Esophagus squamous epithelium (tissue), 5 donors: ENCODE measurements at places on chromosomes 2 and 18. TPM values are rescaled to one million over a fixed set of nuclear protein-coding genes. Genes with fewer than 3 reads are reported as not detected.

- H3K27me3 ChIP-seq = no peaks in the 10 kb centered on the region
- H3K27ac ChIP-seq = peak overlapping the region; percentile 66
- no peak for DNase-seq
- no peak overlapping the region for H3K4me3 ChIP-seq
- peaks cover 13% of the 10 kb centered on the region for H3K36me3 ChIP-seq
Measured at GRCh38 chr2:241629762-241630435, 7.1 kb downstream of the THAP4 start.

Gene CHAC2
- total RNA-seq = 10.9 TPM

- no peaks in the 10 kb centered on the region for H3K36me3 ChIP-seq
- H3K4me3 ChIP-seq = no peak overlapping the region
- no peak overlapping the region for H3K27ac ChIP-seq
- no peak for DNase-seq
- H3K4me1 ChIP-seq = no peaks in the 10 kb centered on the region
Measured at GRCh38 chr2:113739849-113740248, 16.6 kb downstream of the SLC35F5 start.

GRCh38 chr2:240430595-240430994 is 4.9 kb upstream of the GPC1 start:
- no peaks in the 10 kb centered on the region for H3K36me3 ChIP-seq
- H3K4me1 ChIP-seq = peaks cover 17% of the 10 kb centered on the region
- DNase-seq = no peak
- H3K4me3 ChIP-seq = no peak overlapping the region
- no peak overlapping the region for H3K27ac ChIP-seq

GRCh38 chr2:146135245-146135644 is 1615.3 kb upstream of the ZEB2 start:
- H3K4me3 ChIP-seq = no peak overlapping the region

DNA sequence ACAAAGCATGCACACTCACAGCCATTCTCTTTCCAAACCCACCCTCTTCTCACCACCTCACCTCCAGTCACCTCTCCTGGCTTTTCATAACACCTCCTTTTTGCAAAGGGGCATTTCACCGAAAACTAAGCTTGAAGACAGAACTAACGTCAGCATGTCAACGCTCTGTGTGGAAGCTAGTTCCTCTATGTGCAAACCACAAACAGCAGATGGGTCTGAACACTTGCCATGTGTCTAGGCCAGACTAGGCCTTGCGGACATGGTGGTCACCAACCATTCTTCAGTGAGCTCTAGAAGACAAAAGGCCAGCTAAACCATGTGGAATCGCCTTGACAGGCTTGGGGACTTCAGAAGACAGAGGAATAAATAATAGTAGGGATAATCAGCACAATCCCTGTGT is 148.5 kb downstream of the TXNL1 start:
- no peak for DNase-seq
- H3K4me1 ChIP-seq = no peaks in the 10 kb centered on the region
- no peaks in the 10 kb centered on the region for H3K36me3 ChIP-seq
- H3K27me3 ChIP-seq = no peaks in the 10 kb centered on the region
- no peak overlapping the region for H3K27ac ChIP-seq
- no peak overlapping the region for H3K4me3 ChIP-seq

DNA sequence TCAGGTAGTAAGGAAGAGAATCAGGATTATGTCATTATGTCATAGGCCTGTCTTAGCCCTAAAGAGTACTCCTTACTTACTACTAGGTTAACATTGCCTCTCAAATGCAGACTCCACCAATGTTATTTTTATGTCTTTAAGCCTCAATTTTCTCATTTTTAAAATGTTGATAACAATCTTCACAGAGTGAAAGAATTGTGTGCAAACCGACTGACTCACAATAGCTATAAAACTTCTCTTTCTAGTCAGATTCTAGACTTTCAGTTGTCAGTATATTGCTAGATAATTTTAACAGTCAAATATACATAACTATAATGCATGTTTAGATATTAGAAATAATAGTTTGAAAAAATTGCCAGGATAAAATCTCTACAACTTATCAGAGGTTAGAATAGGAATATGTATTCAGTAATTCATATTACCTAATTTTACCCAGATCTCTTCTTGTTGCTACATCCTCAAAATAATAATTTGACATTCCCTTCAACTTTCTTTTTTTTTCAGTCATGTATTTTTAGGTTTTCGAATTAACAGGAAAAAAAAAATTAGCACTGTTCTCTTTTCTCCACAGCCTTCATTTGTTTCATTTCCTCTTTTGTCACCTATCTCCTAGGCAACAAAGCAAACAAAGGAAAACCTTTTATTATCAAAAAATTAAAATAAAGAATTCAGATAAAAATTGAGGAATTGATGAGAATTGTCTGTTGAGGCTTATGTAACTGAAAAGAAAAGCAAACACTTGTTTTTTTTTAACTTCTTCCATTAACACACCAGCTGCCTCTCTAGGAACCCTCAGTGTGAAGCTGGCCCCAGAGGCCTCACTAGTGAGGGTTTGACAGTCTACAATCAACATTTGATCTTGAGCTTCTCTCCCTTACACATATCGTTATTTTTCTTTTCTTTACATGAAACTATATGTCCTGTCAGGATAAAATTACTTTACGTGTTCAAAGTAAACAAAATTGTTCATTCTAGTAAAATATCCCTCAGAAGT is 279.0 kb downstream of the CALCRL start:
- no peaks in the 10 kb centered on the region for H3K4me1 ChIP-seq
- no peaks in the 10 kb centered on the region for H3K36me3 ChIP-seq
- no peak overlapping the region for H3K27ac ChIP-seq
- no peak overlapping the region for H3K4me3 ChIP-seq
- no peak for DNase-seq
- H3K27me3 ChIP-seq = no peaks in the 10 kb centered on the region

DNA sequence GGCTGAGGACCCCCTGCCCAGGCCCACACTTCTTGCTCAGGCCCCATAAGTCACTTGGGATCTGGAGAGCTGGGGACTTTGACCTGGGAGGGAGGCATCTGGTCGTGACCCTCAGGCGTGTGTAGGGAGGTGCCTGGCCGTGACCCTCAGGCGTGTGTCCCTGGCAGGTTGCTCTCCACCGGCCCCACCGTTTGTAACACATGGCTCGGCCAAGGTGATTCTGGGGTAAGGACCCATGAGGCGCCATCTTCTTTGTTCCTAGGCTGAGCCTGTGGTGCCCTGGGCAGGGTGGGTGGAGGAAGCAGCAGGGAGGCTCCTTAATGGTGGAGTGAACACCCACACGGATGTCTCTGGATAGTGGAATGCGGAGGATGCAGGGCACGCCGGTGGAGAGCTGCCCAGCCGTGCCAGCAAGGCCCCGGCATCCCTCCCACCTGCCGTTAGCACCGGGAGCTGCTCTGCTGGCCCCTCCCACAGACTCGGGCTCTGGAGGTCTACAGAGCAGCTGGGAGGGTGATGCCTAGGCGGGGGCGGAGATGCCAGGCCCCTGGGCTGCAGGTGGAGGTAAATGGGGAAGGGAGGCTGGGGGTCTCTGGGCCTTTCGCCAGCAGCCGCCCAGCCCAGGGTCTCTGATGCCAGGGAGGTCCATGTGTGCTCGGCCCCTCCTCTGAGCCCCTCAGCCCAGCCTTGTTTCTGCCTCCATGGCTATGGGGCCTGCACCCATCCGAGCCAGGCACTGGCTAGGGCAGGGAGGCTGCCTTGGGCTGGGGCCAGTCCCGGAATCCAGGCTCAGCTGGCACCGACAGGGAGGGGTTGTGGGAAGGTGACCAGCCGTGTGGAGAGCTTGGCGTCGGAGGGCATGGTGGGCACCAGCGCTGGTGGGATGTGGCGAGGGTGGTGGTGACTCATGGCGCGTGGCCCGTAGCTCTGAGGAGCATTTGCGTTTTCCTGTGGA is 1.1 kb upstream of the GAL3ST2 start:
- peaks cover 36% of the 10 kb centered on the region for H3K4me1 ChIP-seq
- no peak overlapping the region for H3K27ac ChIP-seq
- no peak overlapping the region for H3K4me3 ChIP-seq
- peaks cover 64% of the 10 kb centered on the region for H3K27me3 ChIP-seq
- no peaks in the 10 kb centered on the region for H3K36me3 ChIP-seq
- DNase-seq = no peak

DNA sequence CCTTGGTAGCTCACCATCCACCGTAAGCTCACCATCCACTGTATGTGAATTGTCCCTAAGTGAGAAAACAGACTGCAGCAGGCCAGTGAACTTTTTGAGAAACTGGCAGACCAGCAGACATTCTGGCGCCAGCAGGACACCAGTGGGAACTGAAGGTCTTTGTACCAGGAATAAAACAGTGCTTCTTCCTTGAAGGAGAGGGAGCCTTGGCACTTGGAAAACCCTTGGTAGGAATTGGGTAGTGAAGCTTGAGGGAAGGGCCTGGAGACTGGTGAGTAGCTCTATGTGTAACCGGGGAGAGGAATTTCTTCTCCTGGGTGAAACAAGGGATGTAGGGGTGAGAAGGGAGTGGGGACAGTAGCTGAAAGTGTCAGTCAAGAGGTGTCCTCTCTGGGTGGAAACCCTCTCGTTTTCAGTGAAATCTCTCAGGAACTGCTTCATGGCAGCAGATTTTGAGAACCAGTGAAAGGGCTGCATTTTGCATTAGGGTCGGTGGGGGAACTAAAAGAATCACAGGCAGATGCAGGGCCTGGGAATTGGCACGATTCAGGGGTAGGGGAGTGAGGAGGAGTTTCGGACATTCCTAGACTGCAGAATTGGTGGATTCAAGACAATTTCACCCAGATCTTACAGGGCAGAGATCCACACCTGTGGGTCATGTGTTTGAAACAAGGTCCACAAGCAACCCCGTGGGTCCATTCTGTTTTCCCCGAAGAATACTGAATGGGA is 131.5 kb upstream of the DLX2 start:
- H3K4me1 ChIP-seq = peaks cover 30% of the 10 kb centered on the region
- H3K4me3 ChIP-seq = peak overlapping the region; percentile 60
- no peaks in the 10 kb centered on the region for H3K36me3 ChIP-seq
- H3K27me3 ChIP-seq = no peaks in the 10 kb centered on the region
- no peak for DNase-seq

DNA sequence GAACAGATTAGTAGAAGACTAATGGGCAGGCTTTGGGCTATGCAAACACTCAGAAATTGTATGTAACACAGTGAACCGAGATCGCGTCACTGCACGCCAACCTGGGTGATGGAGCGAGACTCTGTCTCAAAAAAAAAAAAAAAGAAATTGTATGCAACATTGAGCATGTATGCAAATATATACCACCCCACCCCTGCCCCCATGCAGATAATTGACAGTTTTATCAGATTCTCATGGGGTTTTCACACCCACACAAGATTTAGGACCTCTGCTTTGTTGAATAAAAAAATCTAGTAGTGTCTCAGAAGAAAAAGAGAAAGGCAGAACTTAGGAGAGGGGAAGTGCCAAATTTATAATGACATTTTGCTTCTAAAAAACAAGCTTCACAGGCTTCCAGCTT is 131.6 kb upstream of the FN1 start:
- DNase-seq = no peak
- no peak overlapping the region for H3K27ac ChIP-seq
- H3K36me3 ChIP-seq = no peaks in the 10 kb centered on the region

Gene RNF152
- 9.1 TPM for total RNA-seq

- no peaks in the 10 kb centered on the region for H3K27me3 ChIP-seq
- H3K4me1 ChIP-seq = no peaks in the 10 kb centered on the region
- no peak overlapping the region for H3K4me3 ChIP-seq
- H3K36me3 ChIP-seq = no peaks in the 10 kb centered on the region
- H3K27ac ChIP-seq = no peak overlapping the region
Measured at GRCh38 chr2:8625399-8626300, 56.2 kb upstream of the ID2 start.

DNA sequence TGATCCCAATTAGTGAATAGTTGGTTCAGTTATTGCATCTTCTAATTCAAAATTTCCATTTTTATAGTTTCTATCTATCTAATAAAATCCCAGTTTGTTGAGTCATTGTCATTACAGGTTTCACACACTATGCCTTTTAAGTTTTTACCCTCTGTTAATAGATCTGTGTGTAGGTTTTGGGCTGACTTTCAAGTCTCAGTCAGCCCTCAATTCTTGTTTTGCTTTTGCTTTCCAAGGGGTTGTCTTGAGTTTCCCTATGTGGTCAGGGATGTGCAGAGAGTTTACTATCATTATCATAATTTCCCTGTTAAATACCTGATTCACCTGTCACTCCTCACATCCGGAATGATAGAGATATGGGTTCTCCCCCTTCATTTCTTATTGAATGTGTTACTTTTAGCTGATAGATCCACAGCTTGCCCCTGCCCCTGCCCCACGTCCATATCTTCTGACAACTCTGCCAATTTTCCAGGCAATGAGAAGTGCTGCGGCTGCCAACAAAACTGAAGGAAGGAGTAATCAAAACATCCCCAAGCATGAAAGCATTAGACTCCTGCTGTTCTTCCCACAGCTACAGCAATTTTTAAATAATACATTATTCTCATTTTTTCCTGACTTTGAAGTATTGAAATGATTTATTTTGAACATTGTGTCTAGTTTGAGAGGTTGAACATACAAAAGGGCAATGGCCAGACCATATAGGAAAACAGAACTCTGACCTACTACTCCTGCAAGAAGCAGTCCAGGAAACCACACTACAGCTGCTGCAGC is 1064.8 kb downstream of the SUCLG1 start:
- H3K27me3 ChIP-seq = no peaks in the 10 kb centered on the region
- no peak overlapping the region for H3K4me3 ChIP-seq
- DNase-seq = no peak
- H3K36me3 ChIP-seq = no peaks in the 10 kb centered on the region
- no peak overlapping the region for H3K27ac ChIP-seq
- H3K4me1 ChIP-seq = no peaks in the 10 kb centered on the region

Gene CDKL4
- total RNA-seq = not detected

GRCh38 chr18:31659576-31660177 is 24.7 kb downstream of the B4GALT6 start:
- no peak for DNase-seq
- no peak overlapping the region for H3K4me3 ChIP-seq
- H3K4me1 ChIP-seq = no peaks in the 10 kb centered on the region
- no peak overlapping the region for H3K27ac ChIP-seq

DNA sequence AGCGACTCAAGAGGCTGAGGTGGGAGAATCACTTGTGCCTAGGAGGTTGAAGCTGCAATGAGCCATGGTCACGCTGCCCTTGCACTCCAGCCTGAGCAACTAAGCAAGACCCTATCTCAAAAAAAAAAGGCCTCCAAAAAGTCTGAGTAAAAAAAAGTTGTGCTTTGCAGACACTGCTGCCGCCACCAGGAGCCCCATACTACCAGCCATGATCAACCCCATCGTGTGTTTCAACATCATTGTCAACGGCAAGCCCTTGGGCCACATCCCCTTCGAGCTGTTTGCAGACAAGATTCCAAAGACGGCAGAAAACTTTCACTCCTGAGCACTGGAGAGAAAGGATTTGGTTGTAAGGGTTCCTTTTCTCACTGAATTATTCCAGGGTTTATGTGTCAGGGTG is 137.1 kb downstream of the INO80D start:
- H3K27me3 ChIP-seq = no peaks in the 10 kb centered on the region
- H3K27ac ChIP-seq = no peak overlapping the region
- no peak overlapping the region for H3K4me3 ChIP-seq
- H3K36me3 ChIP-seq = no peaks in the 10 kb centered on the region
- DNase-seq = no peak
- peaks cover 3% of the 10 kb centered on the region for H3K4me1 ChIP-seq
